ENCODE measurements at places on chromosomes 12 and 14.

DNA sequence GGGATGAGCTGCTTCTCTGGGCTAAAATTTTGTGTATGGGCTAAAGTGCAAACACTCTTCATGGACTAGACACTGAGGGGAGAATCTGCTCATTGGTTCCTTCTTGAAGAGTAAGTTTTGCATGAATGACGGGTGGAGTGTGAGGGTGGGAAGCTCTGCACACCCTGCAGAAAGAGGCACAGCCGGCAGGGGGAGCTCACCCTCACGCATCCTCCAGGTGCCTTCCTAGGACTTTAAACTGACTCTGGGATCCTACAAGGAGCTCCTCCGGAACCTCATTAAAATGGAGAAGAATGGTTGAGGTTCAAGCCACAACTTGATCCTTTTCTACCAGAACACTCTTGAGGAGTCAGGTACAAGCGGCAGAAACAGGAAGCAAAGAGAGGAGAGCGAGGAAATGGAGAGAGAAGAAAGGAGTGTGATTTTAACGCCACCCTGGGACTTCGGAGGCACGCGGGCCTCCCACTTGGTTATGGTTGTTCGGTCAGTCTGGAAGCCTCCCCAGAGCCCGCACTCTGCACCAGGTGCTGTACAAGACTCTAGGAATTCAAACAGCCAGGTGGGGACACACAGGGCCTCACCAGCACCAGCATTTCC, 87.5 kb downstream of the SETD3 start:
- H3K27me3 ChIP-seq: peaks cover 2% of the 10 kb centered on the region
- peak; percentile 68 for DNase-seq
- H3K27ac ChIP-seq: no peak overlapping the region
- no peak overlapping the region for H3K4me3 ChIP-seq

DNA sequence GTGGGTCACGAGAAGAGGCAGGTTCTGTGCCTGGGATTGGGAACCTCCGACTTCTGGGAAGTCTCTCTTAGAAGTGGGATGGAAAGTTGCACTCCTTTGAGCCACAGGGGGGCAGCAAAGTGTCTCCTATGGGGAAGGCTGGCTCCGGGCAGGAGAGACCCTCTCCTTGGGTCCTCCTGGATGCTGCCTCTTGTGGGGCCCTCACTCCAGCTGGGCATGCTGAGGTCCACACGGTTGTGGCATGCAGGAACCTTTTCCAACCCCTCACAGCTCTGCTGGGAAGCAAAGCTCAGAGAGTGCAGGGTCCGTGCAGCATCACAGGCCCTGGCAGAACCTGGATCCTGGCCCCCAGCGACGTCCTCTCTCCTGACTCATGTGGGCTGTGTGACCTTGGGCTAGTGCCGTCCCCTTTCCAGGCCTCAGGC, 17.4 kb downstream of the SDSL start:
- H3K36me3 ChIP-seq: no peaks in the 10 kb centered on the region
- H3K27me3 ChIP-seq: no peaks in the 10 kb centered on the region
- no peak overlapping the region for H3K27ac ChIP-seq
- no peaks in the 10 kb centered on the region for H3K4me1 ChIP-seq
- DNase-seq: peak; percentile 86

GRCh38 chr12:90008277-90008676, 299.6 kb upstream of the ATP2B1 start:
- no peak overlapping the region for H3K4me3 ChIP-seq
- H3K4me1 ChIP-seq: no peaks in the 10 kb centered on the region
- no peak overlapping the region for H3K27ac ChIP-seq
- no peaks in the 10 kb centered on the region for H3K36me3 ChIP-seq
- no peak for DNase-seq

DNA sequence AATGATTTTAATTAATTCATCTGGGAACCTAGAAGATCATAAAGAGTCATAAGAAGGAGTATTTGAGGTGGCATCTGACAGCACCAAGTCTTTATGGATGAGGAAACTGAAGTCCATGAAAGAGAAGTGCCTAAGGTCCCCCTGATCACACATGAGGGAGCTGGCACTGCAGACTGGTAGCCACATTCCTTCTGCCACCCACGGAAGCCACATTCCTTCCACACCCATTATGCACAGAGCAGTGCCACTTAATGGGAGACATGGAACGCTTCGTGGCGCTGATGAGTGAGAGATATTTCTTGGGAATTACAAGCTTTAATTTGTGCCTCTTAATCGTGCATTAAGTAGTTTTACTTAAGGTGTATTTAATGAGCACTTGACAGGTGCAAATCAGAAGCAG, 139.3 kb upstream of the NTF3 start:
- H3K4me3 ChIP-seq: no peak overlapping the region
- H3K27me3 ChIP-seq: no peaks in the 10 kb centered on the region
- no peak for DNase-seq
- H3K4me1 ChIP-seq: no peaks in the 10 kb centered on the region
- no peak overlapping the region for H3K27ac ChIP-seq

GRCh38 chr14:23930742-23931141, 22.8 kb upstream of the DHRS4 start:
- H3K4me1 ChIP-seq: no peaks in the 10 kb centered on the region
- H3K27ac ChIP-seq: no peak overlapping the region
- no peak for DNase-seq
- H3K27me3 ChIP-seq: peaks cover 8% of the 10 kb centered on the region
- H3K4me3 ChIP-seq: no peak overlapping the region

DNA sequence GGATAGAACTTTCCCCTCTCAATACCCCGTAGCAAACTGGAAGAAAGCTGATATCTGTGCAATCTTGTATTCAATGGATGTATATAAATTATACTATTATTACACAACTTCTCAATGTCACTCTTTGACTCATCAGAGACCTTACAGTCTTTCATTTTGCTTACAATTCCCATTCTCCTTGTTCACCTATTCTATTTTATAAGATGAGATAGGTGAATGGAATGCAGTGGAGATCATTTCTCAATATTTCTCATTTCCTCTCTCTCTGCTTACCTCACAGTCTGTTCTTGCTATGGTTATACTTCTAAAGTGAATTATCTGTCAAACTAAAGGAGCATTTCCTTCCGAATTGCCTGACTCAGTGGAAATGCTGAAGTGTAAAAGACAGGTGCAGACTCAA, 14.9 kb downstream of the FOXA1 start:
- DNase-seq: no peak
- H3K4me1 ChIP-seq: peaks cover 5% of the 10 kb centered on the region
- H3K27ac ChIP-seq: no peak overlapping the region
- H3K27me3 ChIP-seq: peaks cover 2% of the 10 kb centered on the region
- H3K4me3 ChIP-seq: no peak overlapping the region
- no peaks in the 10 kb centered on the region for H3K36me3 ChIP-seq

DNA sequence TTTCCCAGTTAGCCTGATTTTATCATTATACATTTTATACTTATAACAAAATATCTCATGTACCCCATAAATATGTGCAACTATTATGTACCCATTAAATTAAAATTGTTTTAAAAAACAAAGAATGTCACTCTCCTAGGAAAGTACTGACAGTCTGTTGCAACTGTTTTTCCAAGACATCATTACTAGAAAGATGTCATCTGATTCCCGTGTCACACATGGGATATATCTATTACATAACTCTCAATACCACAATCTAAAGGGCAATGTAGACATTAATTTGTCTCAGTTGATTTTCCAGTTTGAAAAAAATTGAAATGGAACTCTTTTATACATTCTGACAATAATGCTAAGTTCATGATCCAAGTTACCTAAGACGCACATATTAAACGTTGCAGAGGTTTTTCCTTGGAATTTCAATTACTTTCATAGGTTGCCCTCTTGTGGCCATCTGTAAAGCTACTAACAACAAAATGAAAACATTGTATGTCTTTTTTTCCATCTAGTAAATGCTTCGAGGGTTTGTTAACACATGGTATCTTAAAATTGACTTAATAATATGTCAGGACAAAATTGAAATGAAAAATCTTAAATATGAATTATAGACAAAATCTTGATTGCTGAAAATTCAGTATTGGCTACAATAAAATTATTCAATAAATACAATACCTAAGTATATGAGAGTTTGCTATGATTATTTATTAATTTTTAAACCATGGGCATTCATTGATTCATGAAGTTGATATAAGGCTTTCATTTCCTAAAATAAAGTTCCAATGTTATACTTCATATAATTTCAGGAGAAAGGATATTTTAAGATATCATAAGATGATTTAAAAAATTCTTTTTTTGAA, 131.6 kb downstream of the PPFIA2 start:
- DNase-seq: no peak
- no peaks in the 10 kb centered on the region for H3K36me3 ChIP-seq
- H3K4me1 ChIP-seq: no peaks in the 10 kb centered on the region
- H3K27me3 ChIP-seq: no peaks in the 10 kb centered on the region

DNA sequence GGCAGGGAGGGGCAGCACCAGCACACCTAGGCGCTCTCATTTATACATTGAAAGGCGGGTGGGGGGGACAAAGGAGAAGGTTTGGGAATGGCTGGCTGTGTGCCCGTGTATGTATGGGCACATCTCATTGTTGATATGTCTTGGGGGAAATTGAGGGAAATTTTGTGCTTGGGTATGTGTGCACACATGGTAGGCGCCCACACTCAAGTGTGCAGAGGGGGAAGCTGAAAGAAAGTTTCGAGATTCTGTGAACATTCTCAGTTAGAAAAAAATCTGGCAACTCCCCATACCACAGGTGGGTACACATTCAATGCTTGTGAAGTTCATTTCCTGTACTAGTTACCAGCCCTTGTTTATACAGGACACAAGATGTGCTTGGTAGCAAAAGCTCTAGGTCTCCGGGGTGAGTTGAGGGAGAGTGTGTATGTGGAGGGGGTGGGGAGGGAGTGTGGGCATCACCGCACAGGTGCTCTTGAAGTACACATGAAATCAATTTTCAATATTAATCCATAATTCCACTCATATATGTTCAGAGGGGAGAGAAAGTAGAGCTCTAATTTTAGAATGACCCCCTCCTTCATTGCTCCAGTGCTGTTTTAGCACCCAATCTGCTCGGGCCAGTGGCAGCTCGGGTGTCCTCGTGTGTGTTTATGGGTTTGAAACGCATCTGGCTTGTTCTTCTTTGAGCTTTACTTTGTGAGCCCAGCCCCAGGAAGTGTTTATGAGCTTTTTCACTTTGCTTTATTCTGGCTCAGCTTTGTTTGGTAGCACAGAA, 286.0 kb downstream of the ZFP36L1 start:
- DNase-seq: no peak

DNA sequence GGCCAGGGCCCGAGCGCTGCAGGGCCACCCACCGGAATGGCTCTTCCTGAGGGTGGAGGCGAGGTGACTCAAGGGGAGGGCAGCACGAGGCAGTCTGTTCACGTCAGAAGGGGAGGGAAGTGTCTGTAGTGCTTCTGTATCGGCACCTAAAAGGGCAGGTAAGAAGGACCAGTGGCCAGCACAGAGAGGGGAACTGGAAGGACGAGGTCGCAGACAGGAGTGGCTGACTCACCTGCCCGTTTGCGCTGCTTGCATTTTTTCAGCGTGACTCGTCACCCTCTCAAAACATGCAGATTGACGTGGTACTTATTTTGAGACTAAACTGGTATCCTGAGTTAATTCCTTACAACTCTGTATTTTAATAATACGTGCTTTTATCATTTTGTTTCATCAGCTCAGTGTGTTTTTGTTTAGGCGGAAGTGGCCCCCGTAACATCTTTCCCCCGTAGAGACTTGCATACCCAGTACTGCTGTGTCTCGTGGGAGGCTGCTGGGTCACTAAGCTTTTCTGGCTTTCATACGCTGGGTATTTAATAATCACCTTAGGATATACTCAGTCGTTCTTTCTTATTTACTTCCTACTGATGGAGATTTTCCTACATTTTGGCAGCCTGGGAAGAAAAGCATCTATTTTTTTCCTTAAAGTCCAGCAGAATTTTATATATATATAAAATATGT, 26.4 kb downstream of the SFSWAP start:
- no peak overlapping the region for H3K27ac ChIP-seq
- no peaks in the 10 kb centered on the region for H3K4me1 ChIP-seq
- no peak overlapping the region for H3K4me3 ChIP-seq
- H3K27me3 ChIP-seq: no peaks in the 10 kb centered on the region
- no peak for DNase-seq
- peaks cover 18% of the 10 kb centered on the region for H3K36me3 ChIP-seq

DNA sequence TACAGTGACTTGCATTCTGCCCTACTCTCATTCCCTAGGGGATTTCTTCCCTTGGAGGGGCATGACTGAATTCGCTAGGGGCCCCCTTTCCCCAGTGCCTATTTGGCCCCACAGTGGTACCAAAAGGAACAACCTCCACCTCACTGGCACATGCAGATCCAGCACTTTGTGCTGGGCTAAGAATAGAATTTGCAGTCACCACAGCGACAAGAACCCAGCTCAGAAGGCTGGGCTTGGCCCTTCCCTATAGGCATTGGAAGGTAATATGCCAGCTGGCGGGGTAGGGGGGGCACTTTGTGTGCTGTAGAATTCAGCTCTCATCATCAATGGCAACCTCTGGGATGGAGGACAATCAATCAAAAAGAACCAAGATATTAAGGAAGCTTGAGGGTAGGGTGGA, 13.9 kb downstream of the BAZ2A start:
- H3K36me3 ChIP-seq: peaks cover 11% of the 10 kb centered on the region
- peaks cover 6% of the 10 kb centered on the region for H3K4me1 ChIP-seq
- H3K27me3 ChIP-seq: peaks cover 2% of the 10 kb centered on the region
- no peak for DNase-seq
- peak overlapping the region; percentile 1 for H3K27ac ChIP-seq
- H3K4me3 ChIP-seq: no peak overlapping the region

DNA sequence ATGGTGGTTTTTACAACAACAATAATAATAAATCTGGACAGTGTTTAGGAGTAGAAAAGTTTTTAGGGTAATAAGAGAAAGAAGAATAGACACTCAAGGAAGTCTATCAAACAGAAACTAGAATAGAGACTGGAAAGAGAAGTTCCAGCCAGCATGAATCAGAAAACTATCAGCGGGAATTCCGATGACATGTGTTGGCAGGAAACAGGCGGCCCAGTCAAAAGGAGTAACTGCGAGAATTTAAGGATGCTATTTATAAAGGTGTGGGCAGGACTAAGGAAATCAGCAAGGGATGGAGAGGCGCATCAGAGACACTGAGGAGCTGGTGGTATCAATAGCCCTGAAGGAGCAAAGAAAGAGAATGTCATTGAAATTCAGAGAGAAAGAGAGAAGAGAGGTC, 89.9 kb downstream of the TBX5 start:
- no peak for DNase-seq
- H3K27ac ChIP-seq: no peak overlapping the region
- H3K4me3 ChIP-seq: no peak overlapping the region
- no peaks in the 10 kb centered on the region for H3K36me3 ChIP-seq

DNA sequence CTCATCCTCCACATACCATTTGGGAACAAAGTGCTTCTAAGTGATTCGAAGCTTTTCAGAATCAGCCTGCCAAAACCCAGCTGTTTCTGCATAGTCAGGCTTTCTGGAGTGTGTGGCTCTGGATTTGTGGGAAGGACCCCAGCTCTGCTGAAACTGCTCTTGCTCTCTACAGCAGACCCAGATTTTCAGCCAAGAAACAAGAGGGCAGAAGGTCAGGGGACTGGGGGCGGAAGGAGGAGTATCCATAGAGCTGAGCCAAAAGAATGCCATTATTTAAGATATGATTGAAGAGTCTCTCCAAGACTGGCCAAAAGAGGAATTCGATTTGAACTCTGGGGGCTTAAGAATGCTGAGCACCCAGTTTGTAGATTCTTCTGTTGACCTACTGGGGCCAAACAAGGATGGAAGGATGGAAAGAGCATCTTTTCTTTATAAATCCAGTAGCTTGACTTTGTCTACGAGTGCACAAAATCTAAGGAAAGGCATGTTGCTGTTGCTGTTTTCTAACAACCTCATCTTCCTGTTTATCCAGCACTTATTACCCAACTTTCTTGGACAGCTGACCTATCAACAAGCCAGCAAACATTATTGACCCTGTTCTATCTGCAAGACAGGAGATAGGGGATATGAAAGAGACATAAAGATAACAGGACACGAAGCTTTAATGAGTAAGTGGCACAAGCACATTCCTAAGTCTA, 29.2 kb downstream of the FBLN5 start:
- no peaks in the 10 kb centered on the region for H3K36me3 ChIP-seq
- H3K4me1 ChIP-seq: no peaks in the 10 kb centered on the region
- H3K27ac ChIP-seq: no peak overlapping the region
- H3K4me3 ChIP-seq: no peak overlapping the region

Data from glutamatergic neuron (in vitro differentiated cells).